Thymus (tissue), 14 donors: ENCODE measurements at places on chromosomes 4 and X.

GRCh38 chr4:164856396-164856795 is 20.6 kb upstream of the APELA start:
- DNase-seq = no peak

DNA sequence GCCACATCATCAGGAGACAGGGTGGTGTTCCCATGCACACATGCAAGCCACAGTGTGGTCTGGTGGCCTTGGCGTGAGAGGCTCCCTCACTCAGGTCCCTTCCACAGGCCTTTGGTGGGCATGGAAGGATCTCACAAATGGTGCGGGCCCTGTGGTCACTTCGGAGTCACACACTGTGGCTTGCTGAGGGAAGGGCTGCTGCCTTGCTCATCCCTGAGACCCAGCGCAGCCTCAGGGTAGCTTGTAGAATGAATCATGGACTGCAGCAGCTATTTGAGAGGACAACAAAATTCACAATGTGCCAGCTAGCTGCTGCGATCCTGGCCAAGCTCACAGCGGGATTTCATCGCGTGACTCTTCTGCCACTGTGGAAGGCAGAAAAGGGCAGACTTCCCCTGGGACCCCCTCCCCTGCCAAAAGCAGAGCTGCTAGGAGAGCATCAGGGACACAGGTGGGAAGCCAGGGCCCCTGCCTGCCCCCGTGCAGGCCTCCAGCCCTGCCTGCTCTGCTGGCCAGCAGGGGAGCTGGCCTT is 106.4 kb downstream of the ABLIM2 start:
- DNase-seq = no peak

DNA sequence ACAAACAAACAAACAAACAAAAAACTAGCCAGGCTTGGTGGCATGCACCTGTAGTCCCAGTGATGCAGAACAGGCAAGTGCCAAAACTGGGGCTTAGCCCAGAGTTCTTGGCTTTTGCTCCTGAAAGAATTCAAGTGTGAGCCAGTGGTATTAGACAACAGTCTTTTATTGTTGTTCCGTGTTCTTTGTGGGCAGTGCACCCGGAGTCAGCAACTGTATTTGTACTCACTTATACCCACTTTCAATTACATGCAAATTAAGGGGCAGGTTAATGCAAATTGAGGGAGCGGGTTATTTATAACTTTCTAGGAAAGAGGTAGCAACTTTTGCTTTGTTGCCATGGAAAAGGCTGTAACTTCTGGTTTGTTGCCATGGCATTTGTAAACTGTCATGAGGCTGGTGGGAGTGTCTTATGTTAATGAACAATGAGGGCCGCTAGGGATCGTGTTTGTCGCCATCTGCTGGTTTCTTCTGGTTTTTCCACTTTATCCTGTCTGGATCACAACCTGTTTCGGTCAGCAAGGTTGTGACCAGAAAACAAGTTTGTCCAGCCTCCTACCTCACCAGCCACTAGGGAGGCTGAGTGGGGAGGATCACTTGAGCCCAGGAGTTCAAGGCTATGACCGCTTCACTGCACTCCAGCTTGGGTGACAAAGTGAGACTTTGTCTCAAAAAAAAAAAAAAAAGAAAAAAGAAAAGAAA is 88.8 kb upstream of the ESX1 start:
- peak; percentile 57 for DNase-seq

GRCh38 chr4:41504167-41504818 is 33.7 kb upstream of the LIMCH1 start:
- no peak for DNase-seq

DNA sequence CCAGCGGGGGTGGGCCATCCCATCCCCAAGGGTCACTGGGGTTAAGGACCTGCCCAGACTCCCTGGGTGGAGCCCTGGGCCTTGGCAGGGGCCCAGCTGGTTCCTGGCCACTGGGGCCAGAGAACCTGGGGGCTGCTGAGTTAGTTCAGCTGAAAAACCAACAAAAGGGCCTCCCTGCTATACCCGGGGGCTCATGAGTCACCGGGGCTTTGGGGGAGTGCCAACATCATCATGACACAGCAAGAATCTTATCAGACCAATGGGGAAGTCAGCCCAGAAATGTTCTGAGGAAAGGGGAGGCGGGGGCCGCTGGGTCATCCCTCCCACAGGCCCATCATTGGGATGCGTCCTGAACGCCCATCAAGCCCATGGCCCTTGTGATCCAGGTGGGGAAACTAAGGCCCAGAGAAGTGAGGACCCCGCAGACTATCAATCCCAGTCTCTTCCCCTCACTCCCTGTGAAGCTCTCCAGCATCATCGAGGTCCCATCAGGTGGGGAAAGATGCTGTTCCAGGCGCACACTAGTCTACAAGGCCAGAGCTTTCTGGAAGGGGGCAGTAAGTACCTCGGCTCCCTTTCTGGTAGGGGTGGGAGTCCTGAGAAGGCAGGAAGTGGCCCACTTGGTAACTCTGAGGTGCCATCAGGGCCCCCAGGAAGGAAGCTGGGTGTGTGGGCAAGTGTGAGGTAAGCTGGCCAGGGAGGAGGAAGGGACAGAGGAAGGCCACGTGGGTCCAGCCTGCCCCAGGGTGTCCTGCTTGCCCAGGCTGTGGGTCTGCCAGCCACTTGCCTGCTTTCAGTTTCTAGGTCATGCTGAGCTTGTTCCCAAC is 4.5 kb downstream of the G6PD start:
- no peak for DNase-seq

- no peak for DNase-seq
Measured at GRCh38 chr4:15717086-15717485, 14.2 kb downstream of the BST1 start.

DNA sequence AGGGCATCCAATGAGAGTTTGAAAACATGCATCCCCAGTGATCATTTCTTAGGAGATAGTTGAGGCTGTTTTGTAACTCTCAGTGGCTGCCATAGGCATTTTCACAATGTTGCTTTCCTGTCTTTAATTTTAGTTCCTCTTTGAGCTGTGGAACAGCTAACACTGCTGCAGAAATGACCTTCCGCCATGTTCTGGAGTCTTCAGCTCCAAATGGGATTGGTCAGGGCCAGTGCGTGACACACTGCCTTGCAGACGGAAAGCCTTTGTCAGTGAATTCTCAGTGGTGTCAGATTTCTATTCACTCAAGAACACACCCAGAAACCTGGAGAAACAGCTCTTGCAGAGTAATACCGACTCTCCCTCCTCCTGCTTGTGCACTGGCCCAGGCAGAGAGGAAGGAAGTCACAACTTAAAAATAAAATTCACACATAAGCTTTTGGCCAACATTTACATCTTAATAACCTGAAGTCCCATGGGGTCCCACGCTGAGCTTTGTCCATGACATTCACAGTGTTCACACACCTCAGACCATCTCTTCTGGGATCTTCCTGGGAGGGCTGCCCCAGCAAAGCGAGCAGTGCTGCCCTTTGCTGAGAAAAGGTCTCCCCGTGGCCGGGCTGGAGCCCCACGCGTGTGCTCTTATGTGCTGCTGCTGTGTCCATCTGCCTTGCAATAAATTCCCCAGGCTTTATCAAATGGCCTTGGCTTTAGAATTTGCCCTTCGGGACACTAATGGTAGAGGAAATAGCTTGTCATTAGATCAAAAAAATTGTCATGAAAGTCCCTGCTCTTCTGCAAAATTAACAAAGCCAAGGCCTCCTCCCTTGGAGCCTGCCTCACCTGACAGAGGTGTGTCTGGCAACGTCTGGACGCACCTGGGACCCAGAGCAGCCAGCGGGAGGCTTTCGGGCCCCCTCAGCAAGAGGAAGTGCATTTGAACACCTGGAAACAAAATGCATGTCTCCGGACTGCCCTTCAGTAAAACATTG is 126.8 kb downstream of the IRF2 start:
- DNase-seq = no peak

- no peak for DNase-seq
Measured at GRCh38 chr4:38309471-38309870, 349.3 kb downstream of the PTTG2 start.

GRCh38 chr4:140705625-140706275 is 50.4 kb downstream of the TBC1D9 start:
- no peak for DNase-seq

DNA sequence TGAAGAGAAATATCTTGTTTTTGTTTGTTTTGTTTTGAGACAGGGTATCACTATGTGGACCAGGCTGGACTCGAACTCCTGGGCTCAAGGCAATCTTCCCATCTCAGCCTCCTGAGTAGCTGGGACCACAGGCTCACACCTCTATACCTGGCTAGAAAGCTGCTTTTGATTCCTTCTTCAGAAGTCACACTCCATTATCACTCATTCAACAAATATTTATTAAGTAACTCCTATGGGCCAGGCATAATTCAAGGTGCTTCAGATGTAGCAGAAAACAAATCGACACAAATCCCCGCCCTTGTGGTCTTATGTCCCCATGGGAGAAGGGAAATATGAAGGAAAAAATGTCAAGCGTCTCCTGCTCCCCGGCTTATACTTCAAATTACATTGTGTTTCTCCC is 72.6 kb upstream of the DHX15 start:
- DNase-seq = no peak
